Peyer's patch (tissue), 4 donors: ENCODE measurements at places on chromosomes 6 and 20. TPM values are rescaled to one million over a fixed set of nuclear protein-coding genes. Genes with fewer than 3 reads are reported as not detected.

Gene KIAA1755
- total RNA-seq, result 0.35 TPM

Gene EMILIN3
- not detected for total RNA-seq

Gene SEL1L2
- total RNA-seq, result not detected

Gene GPX5
- total RNA-seq, result not detected

Gene SAPCD1
- 9.7 TPM for total RNA-seq

Gene PTCRA
- total RNA-seq, result not detected

Gene PROKR2
- not detected for total RNA-seq

Gene DNAH8
- not detected for total RNA-seq

Gene COL9A3
- total RNA-seq, result 3.6 TPM

Gene LCA5
- total RNA-seq, result 5.0 TPM

Gene GABRR1
- not detected for total RNA-seq

Gene HNF4A
- 346 TPM for total RNA-seq

Gene PAK5
- not detected for total RNA-seq

Gene OR12D3
- total RNA-seq, result not detected

Gene CRISP2
- total RNA-seq, result not detected

Gene VGLL2
- not detected for total RNA-seq

Gene SLC18B1
- 16.4 TPM for total RNA-seq

Gene C6orf52
- total RNA-seq, result not detected

Gene MRPL18
- total RNA-seq, result 58.5 TPM
